ENCODE measurements at places on chromosomes 12 and 14.

GRCh38 chr12:53985994-53986685, 1.2 kb downstream of the HOXC10 start:
- no peak for DNase-seq

- no peak for DNase-seq
These were observed 1720.2 kb upstream of the SEL1L start for GRCh38 chr14:83253870-83254269.

GRCh38 chr12:94458877-94459727, 565 bp downstream of the CEP83 start:
- peak; percentile 37 for DNase-seq

- no peak for DNase-seq
These were observed 143.3 kb upstream of the RFLNA start for GRCh38 chr12:124151583-124151982.

DNA sequence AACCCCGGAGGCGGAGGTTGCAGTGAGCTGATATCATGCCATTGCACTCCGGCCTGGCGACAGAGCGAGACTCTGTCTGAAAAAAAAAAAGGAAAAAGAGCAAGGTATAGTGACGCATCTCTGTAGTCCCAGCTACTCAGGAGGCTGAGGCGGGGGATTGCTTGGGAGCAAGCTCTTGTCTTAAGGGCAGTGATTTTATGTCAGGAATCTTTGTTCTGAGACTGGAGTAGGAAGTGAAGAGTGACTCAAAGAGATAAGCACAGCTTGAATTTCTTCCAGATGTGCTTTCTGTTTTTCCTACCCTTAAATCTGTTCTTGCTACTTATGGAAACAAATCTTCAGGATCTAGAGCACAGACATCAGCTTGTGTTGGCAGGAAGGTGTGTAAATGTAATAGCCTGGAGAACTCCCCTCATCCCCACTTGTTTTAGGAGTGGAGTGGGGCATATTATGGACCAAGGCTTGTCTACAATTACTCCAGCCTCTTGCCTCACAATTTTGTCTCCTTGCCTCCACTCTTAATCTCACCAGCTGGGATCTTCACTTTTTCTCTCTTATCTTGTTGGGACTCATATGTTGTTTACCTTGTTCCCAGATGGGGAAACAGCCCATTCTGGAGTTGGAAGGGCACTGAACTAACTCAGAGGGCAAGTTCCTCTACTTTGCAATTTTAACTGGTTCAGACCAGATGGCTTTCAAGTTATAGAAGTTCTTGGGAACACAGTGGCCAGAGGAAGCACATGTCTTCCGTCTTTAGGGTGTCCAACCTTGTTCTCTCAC, 7.5 kb downstream of the TMED2 start:
- no peak for DNase-seq

DNA sequence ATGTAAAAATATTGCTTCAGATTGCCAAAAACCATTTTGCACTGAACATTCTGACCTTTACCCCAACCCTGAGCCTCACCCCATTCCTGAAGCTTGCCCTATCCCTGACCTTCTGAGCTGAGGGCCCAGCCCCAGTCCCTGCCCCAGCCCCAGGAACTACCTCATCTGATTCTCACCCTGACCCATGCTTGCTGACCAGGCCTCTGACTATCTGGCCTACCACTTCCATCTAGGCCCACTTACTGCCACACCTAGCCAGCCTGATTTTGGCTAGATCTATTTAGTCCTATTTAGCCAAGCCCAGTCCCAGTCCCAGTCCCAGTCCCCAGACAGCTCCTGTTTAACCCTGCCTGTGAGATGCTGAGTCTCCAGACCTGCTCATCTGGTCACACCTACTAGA, 33.6 kb downstream of the OR10P1 start:
- no peak for DNase-seq

DNA sequence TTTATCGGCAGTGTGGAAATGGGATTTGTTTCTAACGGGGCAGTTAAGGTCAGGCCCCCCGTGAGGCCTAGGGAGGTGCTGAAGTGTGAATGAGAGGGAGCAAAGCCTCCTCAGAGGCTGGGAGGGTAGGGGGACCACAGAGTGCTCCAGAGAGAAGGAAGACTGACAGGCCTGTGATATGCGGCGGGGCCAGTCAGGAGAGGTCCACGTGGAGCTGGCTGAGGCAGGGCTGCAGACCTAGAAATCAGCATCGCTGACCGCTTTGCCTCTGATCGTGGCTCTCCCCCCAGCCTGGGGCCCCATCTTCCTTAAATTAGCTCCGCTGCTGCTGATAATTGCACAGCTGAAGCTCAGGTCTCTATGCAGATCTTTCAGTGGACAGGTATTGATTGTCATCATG, 240.8 kb upstream of the PWP1 start:
- DNase-seq: no peak

DNA sequence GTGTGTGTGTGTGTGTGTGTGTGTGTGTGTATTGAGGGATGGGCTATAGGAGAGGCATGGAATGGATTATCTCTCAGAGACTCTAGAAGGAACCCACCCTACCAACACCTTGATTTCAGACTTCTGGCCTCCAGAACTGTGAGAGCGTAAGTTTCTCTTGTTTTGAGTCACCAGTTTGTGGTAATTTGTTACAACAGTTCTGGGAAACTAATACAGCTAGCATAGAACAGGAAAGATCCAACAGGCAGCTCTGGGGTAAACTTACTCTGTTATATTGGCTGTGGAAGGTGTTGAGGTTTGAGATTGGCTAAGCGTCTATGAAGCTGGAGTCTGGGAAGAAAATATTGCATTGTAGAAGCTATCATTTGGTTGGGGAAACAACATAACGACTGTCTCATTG, 334.3 kb downstream of the AACS start:
- no peak for DNase-seq

DNA sequence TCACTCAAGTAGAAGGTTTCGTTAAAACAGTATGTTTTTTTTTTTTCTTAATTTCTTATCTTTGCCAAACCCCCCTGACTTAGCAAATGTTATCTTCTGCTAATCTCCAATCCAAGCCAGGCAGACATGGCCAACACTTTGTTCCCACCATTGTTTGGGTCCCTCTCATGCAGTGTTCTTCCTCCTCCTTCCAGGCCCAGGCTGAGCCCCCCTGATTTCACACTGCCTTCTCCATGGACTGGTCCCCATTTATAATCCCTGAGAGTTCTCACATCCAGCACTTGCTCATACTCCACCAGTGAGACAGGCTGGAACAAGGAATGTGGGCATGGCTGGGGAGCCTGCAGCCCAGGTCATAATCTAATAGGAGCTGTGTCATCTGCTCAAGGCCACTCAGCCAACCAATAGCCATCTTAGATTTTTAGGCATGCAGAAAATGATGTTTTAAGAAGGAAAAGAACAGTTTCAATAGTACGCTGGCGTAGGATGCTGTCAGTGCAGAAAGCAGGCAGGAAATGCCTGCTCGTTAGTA, 238.4 kb upstream of the CCDC196 start:
- no peak for DNase-seq

GRCh38 chr12:53805791-53806190, 54.0 kb upstream of the CISTR start:
- no peak for DNase-seq

DNA sequence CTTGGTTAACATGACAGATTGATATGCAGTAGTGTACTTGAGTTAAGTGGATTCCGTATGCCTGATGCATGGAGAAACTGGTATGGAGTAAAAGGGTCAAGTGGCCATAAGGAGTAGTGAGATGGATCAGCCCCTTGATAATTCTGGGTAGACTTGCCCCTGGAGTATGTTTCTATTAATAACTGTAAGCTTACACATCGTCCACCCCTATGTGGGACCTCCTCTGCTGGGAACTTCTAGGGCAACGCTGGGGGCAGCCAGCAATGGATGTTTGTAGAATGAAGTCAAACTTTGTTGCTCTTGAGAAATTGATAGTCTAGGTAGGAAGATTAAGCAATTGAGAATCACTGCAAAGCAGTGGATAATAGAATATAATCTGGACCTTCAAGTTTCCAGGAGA, 3.5 kb downstream of the C12orf75 start:
- DNase-seq: no peak

DNA sequence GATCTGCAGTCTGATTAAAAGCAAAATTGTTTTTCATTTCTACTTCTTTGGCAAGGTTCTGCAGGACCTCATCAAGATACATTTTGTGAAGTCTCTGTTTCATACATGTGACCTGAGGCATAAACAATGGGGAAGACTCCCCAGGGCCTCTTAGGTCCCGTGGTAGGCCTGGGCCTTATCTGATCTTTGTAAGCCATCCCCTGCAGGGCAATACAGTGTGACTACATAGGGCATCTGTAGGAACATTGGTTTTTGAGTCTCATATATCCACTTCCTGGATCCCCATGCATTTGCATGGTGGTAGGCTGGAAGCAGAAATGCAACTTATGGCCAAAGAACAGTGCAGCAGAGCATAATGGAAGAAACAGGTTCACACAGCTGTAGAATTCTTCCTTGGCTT, 6.0 kb downstream of the FAR2 start:
- no peak for DNase-seq

- no peak for DNase-seq
These were observed 79.9 kb upstream of the KCNA1 start for GRCh38 chr12:4829793-4830162.

DNA sequence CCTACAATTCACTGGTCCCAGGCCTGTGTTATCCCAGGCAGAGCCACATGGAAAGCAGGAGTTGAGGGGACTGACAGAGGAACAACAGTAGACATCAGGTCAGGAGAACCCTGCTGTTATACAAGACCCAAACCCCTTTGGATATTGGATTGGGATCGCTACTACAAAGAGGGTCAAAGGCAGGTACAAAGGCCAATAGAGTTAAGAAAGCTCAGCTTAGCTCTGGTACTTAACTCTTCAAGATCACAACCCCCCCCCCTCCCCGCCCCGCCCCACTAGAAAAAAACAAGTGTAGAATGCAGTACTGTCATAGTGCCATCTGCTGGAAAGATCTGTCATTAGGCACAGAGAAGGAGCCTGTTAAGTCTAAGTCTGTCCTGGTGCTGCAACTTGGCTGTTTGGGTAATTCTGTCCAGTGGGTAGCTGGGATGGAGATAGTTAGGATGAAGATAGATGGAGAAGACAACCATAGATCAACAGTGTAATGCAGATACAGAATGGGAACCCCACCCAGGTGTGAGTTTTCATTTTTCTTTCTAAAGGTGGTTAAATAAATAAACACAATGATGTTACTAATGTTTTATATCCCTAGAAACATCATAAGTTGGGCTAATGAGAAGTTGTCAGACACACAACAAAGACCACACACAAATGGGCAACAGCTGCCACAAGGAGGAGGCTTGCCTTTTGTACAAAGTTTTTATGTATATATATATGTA, 17.2 kb downstream of the REM2 start:
- DNase-seq: no peak

DNA sequence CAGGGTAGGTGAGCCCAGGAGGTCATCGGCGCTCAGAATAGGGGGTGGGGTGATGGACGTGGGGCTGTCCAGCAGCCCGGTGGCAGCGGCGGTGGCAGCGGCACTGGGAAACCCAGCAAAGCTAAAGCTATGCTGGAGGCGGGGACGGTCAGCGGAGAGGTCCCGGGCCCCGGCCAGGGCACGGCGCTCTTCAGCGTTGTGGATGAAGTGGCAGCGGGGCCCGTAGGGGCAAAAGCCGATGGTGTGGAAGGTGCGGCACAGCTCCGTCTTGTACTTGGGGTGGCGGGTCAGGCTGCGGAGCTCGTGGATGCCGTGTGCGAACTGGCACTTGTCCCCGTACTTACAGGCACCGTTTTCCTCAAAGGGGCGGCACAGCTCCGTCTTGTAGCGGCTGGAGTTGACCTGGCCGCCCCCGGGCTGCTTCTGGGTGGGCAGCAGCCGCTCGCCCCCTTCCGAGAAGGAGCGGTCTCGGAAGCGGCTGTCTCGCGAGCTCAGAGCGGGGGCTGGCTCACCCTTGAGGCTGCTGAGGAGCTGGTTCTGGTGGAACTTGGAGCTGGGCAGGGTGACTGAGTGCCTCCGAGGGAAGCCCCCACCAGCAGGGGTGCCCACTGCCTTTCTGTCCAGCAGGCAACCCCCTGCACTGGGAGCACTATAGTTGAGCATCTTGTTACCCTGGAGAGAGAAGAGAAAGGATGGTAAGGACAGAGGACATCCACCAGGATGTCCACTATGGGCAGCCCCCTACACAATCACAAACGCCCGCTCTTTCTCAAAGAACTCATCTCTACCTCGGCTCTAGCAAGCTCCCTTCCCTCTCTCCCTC, 2.8 kb downstream of the ZFP36L1 start:
- no peak for DNase-seq

DNA sequence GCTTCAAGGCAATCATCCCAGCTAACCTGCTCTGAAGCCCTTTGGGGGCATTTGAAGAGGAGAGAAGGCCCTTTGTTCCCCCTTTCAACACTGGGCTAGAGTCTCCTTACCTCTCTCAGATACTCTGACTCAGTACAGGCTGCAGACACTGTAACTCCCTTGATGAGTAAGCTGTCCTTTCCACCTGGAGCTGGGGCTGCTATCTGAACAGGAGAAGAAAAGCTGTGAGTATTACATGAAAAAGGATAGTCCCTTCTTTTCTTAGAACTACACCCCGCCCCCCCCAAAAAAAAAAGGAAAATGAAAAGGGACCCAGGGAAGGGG, 186.6 kb upstream of the PLEKHG7 start:
- DNase-seq: no peak

DNA sequence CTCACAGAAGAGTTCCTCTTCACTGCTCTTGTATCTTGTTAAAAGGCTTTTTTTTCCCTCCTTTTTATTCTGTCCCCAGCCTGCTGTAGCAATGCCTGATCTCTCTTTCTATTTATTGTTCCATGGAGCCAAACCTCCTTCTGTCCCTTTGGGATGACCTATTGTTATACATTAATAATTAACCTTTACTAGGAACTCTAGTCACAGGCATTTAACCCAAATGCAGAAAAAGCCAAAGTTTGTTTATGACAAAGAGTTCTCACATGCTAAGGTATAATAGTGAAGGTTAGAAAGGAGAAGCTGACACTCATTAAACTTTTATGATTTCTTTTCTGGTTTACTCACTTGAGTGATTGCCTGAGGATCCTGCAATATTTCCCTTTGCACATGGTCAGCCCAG, 535.8 kb downstream of the NRXN3 start:
- DNase-seq: no peak

GRCh38 chr12:23504641-23505399, 444.6 kb downstream of the SOX5 start:
- no peak for DNase-seq

DNA sequence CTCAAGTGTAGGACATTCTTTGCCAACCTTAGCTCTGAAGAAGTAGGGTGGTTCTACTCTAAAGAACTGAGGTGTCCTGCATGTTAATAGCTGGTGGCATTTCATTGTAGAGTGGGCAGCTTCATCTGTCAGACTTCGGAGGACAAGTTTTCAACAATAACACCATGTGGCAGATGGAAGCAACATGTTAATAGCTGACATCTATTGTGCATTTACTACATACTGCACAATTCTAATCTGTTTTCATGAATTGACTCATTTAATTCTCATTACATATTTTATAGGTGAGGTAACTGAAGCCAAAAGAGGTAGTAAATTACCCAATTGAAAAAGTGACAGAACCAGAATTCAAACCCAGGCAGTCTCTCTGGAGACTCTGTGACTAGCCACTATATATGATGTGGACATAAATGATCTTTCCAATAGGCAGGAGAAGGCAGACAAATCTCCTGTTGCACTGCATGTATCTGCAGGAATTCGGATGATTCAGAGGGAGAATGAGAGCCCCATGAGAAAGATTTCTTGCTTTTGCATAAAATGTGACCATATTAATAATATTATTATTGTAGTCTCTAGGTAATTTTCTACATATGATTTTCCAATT, 137.2 kb upstream of the E2F7 start:
- DNase-seq: no peak

GRCh38 chr12:49932533-49933130, 17.9 kb upstream of the AQP2 start:
- DNase-seq: no peak

Measured in activated naive CD4-positive, alpha-beta T cell (primary cell).